ENCODE measurements at places on chromosomes 16 and 17.

DNA sequence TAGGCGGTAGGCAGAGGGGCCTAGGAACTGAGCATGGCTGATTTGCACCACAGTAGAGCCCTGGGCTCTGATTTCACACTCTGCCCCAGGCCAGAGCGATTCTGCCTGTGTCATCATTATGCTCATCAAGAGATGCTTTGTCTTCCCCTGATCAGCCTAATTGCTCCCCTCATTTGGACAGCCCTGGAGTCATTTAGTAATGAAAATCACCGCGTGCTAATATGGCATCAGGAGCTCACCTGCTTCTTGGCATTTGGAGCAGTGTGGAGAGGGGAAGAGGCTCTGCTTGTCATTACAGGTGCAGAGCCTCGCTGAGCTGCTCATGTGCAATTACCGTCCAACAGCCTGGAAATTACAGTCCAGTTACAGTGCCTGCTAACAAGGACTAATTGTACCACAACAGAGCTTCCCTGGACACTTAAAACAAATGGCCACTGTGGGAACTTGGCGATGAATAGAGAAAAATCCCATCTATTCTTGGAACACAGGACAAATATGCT, 157.1 kb upstream of the WSCD1 start:
- DNase-seq = peak; percentile 13

- no peak for DNase-seq
These were observed 24.6 kb upstream of the WFDC1 start for GRCh38 chr16:84270071-84270470.

GRCh38 chr17:42675348-42675964, 1.3 kb downstream of the PLEKHH3 start:
- peak; percentile 89 for DNase-seq

DNA sequence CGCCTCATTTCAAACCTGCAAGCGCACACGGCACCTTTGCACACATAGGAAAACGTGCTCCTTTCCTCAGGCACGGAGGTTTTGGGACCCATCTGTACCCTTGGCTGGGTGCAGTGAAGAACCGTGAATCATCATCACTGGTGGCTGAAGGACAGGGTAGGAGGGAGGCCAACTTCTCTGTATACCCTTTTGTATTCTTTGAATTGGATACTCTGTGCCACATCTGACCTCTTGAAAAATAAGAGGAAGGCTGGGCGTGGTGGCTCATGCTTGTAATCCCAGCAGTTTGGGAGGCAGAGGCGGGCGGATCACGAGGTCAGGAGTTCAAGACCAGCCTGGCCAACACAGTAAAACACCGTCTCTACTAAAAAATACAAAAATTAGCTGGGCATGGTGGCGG, 11.7 kb downstream of the GPRC5B start:
- DNase-seq = no peak

DNA sequence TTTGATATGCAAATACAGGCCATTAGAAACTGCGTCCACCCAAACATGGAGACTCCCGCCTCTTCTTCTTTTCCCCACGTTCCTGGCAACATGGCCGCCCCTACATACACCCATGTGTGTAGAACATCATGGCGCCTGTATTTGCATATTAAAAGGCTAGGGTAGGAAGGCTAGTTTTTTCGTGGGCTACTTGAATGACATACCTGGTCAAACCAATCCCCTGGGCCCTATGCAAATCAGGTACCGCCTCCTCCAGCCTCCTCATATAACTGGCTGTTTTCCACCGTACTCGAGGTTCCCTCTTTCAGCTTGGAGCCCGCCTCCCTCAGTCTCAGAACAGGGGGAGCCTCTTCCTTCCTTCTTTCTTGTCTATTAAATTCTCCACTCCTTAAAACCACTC, 840 bp upstream of the CD300LB start:
- no peak for DNase-seq

DNA sequence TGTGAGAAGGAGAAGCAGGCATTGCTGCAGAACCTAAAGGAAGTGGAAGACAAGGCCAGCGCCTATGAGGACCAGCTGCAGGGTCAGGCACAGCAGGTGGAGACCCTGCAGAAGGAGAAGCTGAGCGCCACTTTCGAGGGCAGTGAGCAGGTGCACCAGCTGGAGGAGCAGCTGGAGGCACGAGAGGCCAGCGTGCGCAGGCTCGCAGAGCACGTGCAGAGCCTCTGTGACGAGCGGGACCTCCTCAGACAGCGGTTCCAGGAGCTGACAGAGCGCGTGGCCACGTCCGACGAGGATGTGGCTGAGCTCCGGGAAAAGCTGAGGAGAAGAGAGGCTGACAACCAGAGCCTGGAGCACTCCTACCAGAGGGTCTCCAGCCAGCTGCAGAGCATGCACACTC, 41.5 kb downstream of the PLD6 start:
- no peak for DNase-seq

- no peak for DNase-seq
These were observed 687 bp upstream of the NARF start for GRCh38 chr17:82457929-82458178.

DNA sequence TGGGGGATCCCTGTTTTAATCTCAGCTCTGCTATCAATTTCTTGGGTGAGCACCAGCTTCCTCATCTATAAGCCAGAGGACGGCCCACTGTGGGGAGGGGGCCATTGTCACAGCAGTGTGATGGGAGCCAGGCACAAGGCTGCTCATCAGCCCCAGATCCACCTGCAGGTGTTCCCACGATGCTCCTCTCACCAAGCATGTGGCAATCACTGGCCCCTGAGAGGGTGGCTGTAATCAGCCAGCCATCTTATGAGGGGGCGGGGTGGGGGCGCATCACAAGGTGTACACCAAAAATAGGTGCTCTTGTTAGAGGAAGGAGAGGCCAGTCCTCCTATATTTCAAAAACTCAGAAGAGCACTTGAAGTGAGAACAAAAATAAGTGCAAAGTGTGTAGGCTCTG, 31.2 kb downstream of the HNF1B start:
- no peak for DNase-seq

GRCh38 chr16:75429621-75430403, 3.5 kb downstream of the CFDP1 start:
- no peak for DNase-seq

DNA sequence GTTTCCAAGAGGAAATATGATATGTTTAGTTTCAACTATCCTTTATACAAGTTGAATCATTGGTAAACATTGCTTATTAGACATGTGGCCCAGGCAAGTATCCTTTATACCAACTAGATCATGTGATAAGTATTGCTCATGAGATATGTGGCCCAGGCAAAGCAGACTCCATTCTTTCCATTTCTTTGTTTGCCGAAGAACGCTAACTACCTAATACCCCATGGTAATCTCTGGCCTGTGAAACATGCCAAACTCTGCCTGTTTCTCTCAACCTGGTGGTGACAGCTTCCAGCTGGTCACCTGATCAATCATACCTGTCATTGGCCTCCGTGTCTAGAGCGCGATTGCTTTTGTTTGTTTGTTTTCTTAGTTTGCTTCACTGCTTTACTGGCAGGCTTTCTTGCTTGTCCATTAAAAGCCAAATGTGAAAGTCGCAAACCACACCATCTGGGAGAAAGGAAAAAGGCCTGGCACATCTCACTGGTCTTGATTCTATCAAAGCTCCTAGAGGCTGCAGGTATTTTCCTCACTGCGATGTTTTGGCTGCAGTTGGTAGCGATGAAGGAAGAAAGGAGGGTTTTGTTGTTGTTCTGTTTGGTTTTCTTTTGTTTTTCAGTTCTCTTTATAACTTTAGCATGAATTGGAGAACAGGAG, 686.2 kb downstream of the KCNJ2 start:
- DNase-seq = peak; percentile 85

- DNase-seq = no peak
These were observed 24.2 kb downstream of the RDM1 start for GRCh38 chr17:35906191-35906925.

DNA sequence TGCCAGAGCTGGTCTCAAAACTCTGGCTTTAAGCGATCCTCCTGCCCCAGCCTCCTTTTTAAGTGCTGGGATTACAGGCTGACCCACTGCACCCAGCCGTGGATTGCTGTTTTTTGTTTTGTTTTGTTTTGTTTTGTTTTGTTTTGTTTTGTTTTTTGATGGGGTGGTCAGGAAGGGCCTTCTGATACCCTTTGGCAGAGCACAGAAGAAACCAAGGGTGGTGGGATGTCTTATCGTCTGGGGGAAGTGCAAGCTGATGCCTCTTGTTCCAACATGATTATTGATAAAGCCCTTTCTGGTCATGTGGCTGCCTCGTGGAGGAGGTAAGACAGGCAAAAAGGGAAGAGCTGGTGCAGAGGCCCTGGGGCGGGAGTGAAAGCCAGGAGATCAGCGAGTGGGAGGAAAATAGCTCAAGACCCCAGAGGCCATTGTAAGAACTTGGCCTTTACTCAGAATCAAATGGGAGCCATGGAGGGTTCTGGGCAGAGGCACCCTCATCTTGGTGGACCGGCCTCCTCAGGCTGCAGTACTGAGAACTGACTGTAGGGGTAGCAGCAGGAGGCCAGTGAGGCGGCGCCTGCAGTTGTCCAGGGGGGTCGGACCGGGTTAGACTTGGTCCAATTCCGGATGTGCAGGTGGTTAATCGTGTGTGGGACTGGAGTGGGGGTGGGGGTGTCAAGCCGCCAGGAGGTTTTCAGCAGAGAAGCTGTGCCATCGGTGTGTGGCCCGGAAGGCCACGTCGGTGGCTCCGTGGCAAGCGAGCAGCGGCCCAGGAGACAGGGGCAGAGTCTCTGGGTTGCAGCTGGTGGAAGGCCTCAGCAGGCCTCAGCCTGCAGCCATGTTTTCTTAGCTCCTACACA, 84.4 kb upstream of the GSE1 start:
- DNase-seq = no peak

DNA sequence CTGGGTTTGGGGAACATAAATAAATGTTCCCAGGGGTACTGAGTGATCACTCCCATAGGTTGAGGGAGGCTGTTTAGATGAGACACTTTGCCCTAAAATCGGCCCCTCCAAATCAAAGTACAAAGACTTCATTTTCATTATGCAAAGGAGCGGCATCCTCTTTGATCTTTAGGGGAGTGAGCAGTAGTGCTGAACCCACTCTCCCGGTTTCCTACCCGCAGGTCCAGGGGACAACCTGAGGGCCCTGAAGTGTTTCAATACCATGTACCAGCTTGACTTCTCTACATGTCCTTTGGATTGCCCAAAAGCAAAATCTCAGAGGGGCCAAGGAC, 3.6 kb downstream of the HOXB6 start:
- no peak for DNase-seq

DNA sequence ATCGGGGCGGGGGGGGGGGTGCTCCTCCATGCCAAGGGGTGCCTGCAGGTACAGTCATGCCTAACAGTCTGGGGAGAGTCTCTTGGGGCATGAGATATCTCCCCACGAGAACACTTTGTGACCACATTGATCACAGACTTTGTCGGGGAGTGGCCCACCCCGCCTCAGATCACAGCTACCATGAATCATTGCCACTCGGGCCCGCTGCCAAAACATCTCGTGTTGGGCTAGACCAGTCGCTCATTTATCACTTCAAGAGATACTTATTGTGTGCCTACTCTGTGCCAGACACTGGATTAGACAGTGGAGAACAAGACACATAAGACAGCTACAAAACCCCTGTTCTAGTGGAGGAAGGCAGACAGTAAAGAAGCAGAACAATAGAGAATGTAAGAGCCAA, 72.6 kb downstream of the CLEC16A start:
- DNase-seq = no peak

- no peak for DNase-seq
These were observed 83.0 kb downstream of the EMP2 start for GRCh38 chr16:10497132-10498101.

- no peak for DNase-seq
These were observed 102.9 kb downstream of the HIC1 start for GRCh38 chr17:2157675-2158395.

- DNase-seq = no peak
These were observed 76.5 kb upstream of the CLEC18B start for GRCh38 chr16:74497761-74498160.

DNA sequence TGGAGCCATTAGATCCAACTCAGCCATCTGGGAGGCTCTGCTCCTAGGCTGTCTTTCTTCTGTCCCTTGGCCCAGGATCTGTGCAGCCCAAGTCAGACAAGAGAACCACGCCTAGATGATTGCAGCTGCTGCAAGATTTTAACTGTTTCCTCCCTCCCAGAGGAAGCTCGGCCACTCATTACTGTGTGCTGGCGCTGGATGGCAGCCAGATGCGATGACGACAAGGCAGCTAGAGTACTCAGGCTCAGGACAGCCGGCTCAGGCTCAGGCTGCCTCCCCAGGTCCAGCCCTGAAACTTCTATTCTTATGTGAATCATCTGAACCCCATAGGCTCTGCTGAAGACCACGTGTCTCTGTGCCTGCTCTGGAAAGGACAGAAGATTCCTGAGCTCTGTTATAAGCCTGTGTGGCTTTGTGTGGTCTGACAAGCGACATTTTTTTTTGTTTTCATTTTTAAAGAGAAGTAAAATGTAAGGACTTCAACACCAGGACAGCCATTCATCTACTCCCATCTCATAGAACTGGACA, 32.1 kb upstream of the FBXW10B start:
- DNase-seq = peak; percentile 78

- no peak for DNase-seq
These were observed 5.4 kb downstream of the WDR81 start for GRCh38 chr17:1729966-1730325.

- DNase-seq = no peak
These were observed 2.9 kb downstream of the XPO6 start for GRCh38 chr16:28208824-28209223.

- DNase-seq = no peak
These were observed 194.6 kb upstream of the DYNLRB2 start for GRCh38 chr16:80346111-80346632.

DNA sequence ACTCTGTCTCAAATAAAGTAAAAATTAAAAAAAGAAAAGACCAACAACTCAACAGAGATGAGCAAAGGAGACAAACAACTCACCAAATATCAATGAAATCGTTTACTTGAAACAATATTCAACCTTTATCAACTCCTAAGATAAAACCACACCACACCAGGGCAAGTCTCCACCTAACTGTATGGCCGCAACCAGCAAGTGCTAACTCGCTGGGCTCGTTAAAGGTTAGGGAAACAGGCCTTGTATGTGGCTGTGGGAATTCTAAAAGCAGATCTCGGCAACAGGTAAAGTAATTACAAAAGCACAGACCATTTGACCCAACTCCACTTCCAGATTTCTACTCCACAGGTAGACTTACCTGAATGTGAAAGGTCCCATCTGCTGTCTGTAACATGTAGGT, 9.3 kb downstream of the ZCCHC14 start:
- DNase-seq = no peak

DNA sequence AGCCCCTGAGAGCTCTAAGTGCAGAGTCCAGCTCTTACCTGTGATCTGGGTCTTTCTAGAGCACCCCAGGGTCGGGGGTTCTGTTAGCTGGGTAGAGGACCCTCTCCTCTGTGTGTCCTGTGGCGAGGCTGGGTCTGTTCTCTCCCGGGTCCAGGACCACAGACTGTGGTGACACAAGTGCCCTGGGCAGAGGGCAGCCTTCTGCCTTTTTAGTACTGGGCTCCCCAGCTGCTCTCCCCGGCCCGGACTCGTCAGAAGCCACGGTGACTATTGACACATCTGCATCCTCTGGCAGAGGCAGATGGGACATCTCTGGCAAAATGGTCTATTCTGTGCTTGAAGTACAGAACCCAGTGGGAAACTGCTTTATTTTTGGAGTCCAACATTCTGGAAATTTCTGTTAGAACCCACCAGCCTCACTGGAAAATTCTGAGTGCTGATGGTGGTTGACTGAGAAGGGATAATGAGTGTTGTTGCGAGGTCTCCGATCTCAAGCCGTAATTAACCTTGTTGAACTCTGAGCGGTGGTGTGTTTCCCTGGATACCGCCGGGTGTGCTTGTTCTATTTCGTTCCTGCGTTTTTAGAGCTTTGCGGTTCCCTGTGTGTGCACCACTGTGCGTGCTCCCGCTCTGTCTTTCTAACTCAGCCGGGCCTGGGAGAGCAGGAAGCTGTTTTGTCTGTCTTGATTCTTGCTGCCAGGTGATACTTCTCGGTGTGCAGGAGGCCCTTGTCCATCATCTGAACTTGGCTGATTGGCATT, 26.0 kb upstream of the NUDT16L1 start:
- DNase-seq = no peak
